CD8-positive, alpha-beta memory T cell (primary cell): ENCODE measurements at places on chromosomes 5 and 9. TPM values are rescaled to one million over a fixed set of nuclear protein-coding genes. Genes with fewer than 3 reads are reported as not detected.

MAST4 gene
- 7.2 TPM for total RNA-seq

PDLIM4 gene
- total RNA-seq: 0.39 TPM

PPWD1 gene
- 46.4 TPM for total RNA-seq

TMEM215 gene
- total RNA-seq: not detected

ZDHHC11 gene
- total RNA-seq: 4.5 TPM

NUTM2F gene
- total RNA-seq: not detected

SPATA31C2 gene
- not detected for total RNA-seq

NCS1 gene
- total RNA-seq: 23.6 TPM

SNAPC3 gene
- total RNA-seq: 22.8 TPM

AK8 gene
- not detected for total RNA-seq

N4BP3 gene
- 5.3 TPM for total RNA-seq

PKD2L2 gene
- not detected for total RNA-seq

FBN2 gene
- 0.09 TPM for total RNA-seq

SLC4A9 gene
- not detected for total RNA-seq

SOX30 gene
- 0.11 TPM for total RNA-seq

CSF2 gene
- total RNA-seq: 409 TPM

LRRC14B gene
- total RNA-seq: not detected

PCSK5 gene
- total RNA-seq: 1.6 TPM

PCDHGB1 gene
- total RNA-seq: not detected
